Progenitor cell of endocrine pancreas (in vitro differentiated cells): ENCODE measurements at places on chromosomes 2 and 18.

- DNase-seq: no peak
These were observed 378 bp downstream of the WDPCP start for GRCh38 chr2:63587814-63588384.

- DNase-seq: no peak
These were observed 293.0 kb downstream of the KCNS3 start for GRCh38 chr2:18171191-18172139.

GRCh38 chr2:215697003-215697402, 261.1 kb upstream of the FN1 start:
- DNase-seq: no peak

GRCh38 chr2:8061219-8061618, 620.6 kb upstream of the ID2 start:
- no peak for DNase-seq

- no peak for DNase-seq
These were observed 4.4 kb upstream of the ZEB2 start for GRCh38 chr2:144524118-144525009.

GRCh38 chr2:233917116-233917515, at the start of gene TRPM8:
TSS of gene TRPM8 (plus strand) at chr2:233917373. CDS start at chr2:233926538, 9,165 bp downstream.
- DNase-seq: no peak

DNA sequence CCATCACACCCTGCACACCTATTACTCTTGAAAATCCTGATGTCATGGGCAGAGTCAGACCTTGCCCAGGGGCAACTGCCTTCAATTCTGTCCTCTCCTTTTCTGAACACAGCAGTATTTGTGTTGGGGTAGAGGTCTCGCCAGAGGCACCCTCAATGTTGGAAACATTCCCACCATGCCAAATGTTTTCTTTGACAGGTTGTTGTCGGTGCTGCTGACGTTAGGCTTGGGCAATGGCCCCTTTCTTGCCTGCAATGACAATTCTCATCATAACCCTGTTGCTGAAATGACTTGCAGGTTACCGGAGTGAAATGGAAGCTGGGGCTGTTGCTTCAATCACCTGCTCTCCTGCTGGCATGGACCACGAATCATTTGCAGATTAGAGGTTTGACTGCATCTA, 17.9 kb downstream of the GKN1 start:
- DNase-seq: no peak

DNA sequence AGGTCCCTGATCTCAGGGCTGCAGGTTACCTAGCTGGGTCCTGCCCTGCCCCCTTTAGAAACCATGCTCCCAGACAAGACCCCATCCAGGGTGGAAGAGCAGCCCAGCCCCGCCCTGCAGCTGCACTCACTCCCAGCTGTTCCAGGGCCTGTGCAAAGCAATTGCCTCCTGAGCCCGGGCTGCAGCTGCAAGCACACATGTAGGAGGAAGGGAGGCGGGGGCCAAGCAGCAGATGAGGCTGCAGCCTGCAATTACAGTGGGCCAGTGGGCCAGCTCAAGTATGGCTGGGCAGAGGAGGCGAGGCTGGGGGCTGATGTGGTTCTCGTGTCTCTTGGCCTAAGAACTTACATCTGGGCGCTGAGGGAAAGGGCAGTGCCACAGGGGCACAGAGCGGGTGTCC, 65.4 kb upstream of the TUBA3E start:
- DNase-seq: no peak

GRCh38 chr2:117523711-117524238, 290.7 kb upstream of the DDX18 start:
- DNase-seq: no peak

DNA sequence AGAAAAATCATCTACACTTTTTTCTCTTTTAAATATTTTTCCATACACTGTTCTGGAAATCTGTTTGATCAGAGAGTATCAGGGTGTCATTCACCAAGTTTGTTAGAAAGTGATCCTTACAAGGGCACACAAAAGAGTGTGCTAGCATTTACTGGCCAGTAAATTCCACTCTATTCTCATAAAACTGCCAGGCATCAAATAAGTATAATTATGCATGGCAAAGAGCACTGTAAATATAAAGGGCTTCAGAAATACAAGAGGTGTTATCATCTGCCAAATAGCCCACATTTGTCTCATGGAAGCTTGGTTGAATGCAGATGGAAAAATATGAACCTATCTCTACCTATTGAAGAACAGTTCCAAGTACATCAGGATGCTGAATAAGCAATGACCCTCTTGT, 847.3 kb upstream of the ACVR2A start:
- no peak for DNase-seq

GRCh38 chr18:62023536-62023935, 130.7 kb upstream of the RNF152 start:
- DNase-seq: no peak

- DNase-seq: no peak
These were observed 33.0 kb downstream of the CRACDL start for GRCh38 chr2:98903064-98903355.

- no peak for DNase-seq
These were observed 13.0 kb upstream of the MRPL19 start for GRCh38 chr2:75633620-75634019.
